ENCODE measurements at places on chromosomes 12 and 14.

GRCh38 chr12:752695-753610 lies 574 bp downstream of the WNK1 start:
- no peaks in the 10 kb centered on the region for H3K27me3 ChIP-seq
- peak overlapping the region; percentile 99 for H3K4me3 ChIP-seq
- peak; percentile 69 for DNase-seq

GRCh38 chr12:106137530-106138356 lies 1.0 kb downstream of the NUAK1 start:
- no peaks in the 10 kb centered on the region for H3K27me3 ChIP-seq
- peaks cover 26% of the 10 kb centered on the region for H3K4me1 ChIP-seq
- peak overlapping the region; percentile 98 for H3K4me3 ChIP-seq
- H3K36me3 ChIP-seq = peaks cover 5% of the 10 kb centered on the region

- H3K27me3 ChIP-seq = no peaks in the 10 kb centered on the region
- no peak overlapping the region for H3K4me3 ChIP-seq
- no peak overlapping the region for H3K27ac ChIP-seq
- DNase-seq = peak; percentile 39
- peaks cover 5% of the 10 kb centered on the region for H3K4me1 ChIP-seq
Observed at GRCh38 chr12:89781946-89782550, 73.4 kb upstream of the ATP2B1 start.

GRCh38 chr14:50855558-50855957 lies 16.3 kb upstream of the ABHD12B start:
- H3K36me3 ChIP-seq = no peaks in the 10 kb centered on the region
- no peak overlapping the region for H3K4me3 ChIP-seq
- no peaks in the 10 kb centered on the region for H3K4me1 ChIP-seq
- no peak overlapping the region for H3K27ac ChIP-seq
- DNase-seq = no peak

- H3K36me3 ChIP-seq = peaks cover 40% of the 10 kb centered on the region
- no peak overlapping the region for H3K4me3 ChIP-seq
- peaks cover 24% of the 10 kb centered on the region for H3K4me1 ChIP-seq
- DNase-seq = no peak
- no peaks in the 10 kb centered on the region for H3K27me3 ChIP-seq
Observed at GRCh38 chr12:47993491-47993890, 10.8 kb downstream of the COL2A1 start.
